Activated naive CD4-positive, alpha-beta T cell (primary cell): ENCODE measurements at places on chromosomes 6 and 20.

- DNase-seq: no peak
Observed at GRCh38 chr20:17795501-17796071, 95.8 kb downstream of the BANF2 start.

DNA sequence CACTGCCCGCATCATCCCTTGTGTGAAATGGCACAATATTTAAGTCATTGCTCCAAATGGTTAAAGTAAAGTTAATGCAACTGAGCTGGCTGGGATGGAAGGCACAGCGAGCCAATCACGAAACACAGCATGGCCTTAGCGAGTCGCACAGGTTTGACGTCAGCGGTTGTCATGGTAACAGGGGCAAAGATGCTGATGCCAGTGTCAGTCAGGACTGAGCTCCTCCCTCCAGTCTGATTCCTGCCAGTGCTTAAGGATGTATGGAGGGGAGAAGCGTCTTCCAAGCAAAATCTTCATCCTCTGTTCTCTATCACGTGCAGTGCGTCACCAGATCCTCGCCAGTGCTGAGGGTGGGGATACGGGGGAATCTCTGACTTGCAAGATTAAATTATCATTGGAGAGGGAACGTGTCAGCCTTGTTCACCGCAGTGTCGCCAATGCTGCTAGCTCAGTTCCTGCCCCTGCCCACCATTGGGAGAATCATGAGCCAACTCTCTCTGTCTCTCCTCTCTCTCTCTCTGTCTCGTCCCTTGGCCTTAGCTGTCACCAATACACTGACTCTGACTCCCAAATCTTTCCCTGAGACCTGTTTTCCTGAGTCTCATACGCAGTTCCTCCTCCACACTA lies 24.5 kb downstream of the TSPYL4 start:
- DNase-seq: no peak

- DNase-seq: no peak
Observed at GRCh38 chr20:63073738-63074065, 66.9 kb upstream of the BHLHE23 start.

GRCh38 chr6:45738057-45738455 lies 277.6 kb downstream of the CLIC5 start:
- DNase-seq: no peak

DNA sequence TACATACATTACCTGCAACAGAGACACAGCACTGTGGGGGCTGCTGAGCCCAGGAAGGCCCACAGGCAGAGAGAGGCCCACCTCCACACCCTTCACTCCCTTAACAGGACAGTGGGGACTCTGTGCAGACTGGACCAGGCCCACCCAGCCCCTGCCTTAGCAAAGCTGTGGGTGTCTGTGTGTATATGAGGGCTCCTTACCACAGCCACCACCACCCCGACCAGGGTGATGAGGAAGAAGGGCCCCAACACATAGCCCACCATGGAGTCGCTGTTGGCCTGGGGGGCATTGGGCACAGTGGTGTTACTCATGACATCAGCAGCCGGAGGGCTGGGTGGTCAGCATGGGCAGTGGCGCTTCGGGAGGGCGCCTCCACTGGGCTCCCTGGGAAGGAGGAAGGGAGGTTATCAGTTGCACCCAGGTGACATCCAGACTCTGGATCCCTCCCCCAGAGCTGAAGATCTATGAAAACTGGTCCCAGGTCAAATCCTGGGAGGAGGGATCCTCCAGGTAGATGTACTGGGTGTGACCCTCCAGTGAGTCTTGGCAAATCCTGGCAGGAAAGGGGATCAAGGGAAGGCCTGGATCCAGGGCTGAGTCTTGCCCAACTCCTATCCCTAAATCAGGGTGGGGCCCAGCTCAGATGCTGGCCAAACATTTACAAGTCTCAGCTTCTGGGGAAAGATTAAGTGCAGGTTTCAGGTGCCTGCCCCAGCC lies 1.2 kb downstream of the SMIM29 start:
- DNase-seq: no peak

- no peak for DNase-seq
Observed at GRCh38 chr6:157975456-157975855, 6.2 kb upstream of the SYNJ2 start.

DNA sequence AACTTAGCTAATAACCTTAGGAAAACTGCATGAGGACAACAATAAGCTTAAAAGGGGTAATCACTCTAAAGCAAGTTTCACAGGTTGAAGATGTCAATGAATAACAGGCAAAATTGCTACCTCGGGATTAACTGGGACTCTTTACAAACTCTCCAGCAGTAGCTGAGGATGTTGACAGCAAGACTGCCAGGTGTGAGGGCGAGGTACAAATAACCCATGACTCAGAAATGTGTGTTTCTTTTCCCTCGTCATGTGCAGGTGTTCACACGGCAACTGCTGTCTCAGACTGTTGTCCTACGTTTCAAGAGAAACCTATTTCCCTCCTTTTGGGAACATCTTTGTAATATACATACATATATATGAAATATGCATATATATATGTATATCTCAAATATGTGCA lies 15.9 kb downstream of the BCAS1 start:
- DNase-seq: no peak
